ENCODE measurements at places on chromosomes 5 and 9. TPM values are rescaled to one million over a fixed set of nuclear protein-coding genes. Genes with fewer than 3 reads are reported as not detected.
A peak's percentile ranks its signal among the peaks of the same experiment; 100 is the strongest.

The AQP7 gene
- not detected for total RNA-seq

The IL9 gene
- total RNA-seq = 2.6 TPM

The CCDC152 gene
- 10.5 TPM for total RNA-seq

The FAM169A gene
- total RNA-seq = 12.9 TPM

The HRCT1 gene
- not detected for total RNA-seq

The FAM151B gene
- total RNA-seq = 0.35 TPM

The BRD9 gene
- 50.6 TPM for total RNA-seq

The LOX gene
- total RNA-seq = not detected

The PRRX2 gene
- total RNA-seq = 6.1 TPM

The PRSS3 gene
- not detected for total RNA-seq

The HEMGN gene
- 1.5 TPM for total RNA-seq

The OGN gene
- total RNA-seq = not detected

The ZBTB6 gene
- 10.0 TPM for total RNA-seq

GRCh38 chr9:112755016-112755427 lies 4.5 kb downstream of the SNX30 start:
- DNase-seq = no peak
- no peaks in the 10 kb centered on the region for H3K36me3 ChIP-seq
- H3K27me3 ChIP-seq = no peaks in the 10 kb centered on the region

DNA sequence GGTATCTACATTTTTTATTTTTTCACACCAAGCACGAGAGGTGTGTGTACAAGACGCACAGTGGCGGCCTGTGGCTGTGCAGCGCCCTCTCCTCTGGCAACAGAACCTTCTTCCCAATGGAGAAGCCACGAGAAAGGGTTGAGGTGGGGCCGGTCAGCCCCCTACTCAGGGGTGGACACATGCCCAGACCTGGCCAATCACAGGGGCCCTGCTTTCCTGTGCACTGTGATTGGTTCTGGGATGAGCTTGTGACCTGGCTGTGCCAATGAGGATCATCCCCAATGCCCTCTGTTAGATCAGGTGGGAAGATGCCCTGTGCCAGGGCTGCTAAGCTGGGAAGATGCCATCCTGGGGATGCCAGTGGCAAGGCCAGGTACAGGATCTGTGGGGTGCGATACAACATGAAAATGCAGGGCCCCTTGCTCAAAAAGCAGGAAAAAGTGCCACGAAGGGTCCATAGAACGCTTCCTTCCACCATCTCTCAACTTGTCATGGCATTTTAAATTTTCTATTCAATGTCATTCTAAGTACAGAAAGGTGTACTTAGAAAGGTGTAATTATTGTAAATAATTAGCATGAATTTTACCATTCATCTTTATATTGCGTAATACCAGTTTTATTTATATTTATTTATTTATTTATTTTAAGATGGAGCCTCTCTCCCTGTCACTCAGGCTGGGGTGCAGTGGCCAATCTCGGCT lies 15.4 kb downstream of the IER5L start:
- no peak overlapping the region for H3K27ac ChIP-seq
- H3K27me3 ChIP-seq = no peaks in the 10 kb centered on the region
- peaks cover 11% of the 10 kb centered on the region for H3K4me1 ChIP-seq
- H3K4me3 ChIP-seq = no peak overlapping the region

- H3K4me1 ChIP-seq = peaks cover 6% of the 10 kb centered on the region
- no peaks in the 10 kb centered on the region for H3K36me3 ChIP-seq
- H3K27ac ChIP-seq = no peak overlapping the region
- H3K27me3 ChIP-seq = peaks cover 6% of the 10 kb centered on the region
Measured at GRCh38 chr9:87884578-87885459, 2.1 kb downstream of the SPATA31E1 start.

DNA sequence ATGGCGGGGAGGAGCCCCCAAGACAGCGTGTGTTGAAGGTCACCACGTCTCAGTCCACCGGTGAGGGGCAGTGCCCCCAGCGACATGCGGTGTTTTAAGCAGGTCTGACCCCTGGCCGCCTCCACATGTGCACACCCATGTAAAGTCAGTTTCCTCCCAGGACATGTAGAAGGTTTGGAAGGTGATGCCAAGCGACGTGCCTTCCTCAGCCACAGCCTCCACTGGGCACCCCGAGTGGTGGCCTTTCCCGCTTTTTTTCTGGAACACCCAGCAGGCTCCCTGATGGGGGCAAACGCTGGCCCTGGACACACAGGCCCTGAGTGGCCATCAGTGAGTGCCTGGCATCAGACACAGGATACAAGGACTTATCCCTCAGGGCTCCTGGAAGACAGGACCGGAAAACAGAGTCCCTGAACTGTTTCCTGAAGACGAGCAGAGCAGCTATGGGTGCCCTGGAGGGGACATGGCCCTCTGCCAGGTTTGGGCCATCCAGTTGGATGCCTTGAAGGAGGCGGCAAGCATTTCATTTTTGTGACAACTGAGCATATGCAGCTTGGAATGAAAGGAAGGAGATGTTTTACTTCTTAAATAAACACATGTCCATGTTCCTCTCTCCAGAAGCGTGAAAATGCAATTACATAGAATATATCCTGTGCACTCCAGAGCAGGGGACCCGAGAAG lies 275.8 kb upstream of the IRX2 start:
- no peak for DNase-seq
- no peaks in the 10 kb centered on the region for H3K36me3 ChIP-seq
- H3K4me3 ChIP-seq = no peak overlapping the region
- no peaks in the 10 kb centered on the region for H3K4me1 ChIP-seq
- no peak overlapping the region for H3K27ac ChIP-seq

DNA sequence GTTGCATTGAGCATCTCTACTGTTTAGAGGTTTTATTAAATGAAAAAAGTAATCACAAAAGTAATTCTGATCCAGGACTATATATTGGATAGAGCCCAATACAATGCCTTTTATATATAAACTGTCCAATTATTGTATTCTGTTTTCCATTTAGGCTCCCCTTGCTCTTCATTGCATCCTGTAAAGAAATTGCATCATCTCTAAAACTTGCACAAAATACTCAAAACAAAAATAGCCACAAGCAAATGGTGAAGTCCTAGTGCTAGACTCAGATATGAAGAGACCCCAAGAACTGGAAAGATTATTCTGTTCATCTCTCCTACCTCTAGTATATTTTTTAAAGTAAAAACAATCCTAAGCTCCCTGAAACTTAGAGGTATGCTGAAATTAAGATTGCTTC lies 195.8 kb downstream of the NNT start:
- no peak overlapping the region for H3K27ac ChIP-seq
- H3K36me3 ChIP-seq = no peaks in the 10 kb centered on the region
- no peaks in the 10 kb centered on the region for H3K27me3 ChIP-seq
- DNase-seq = no peak

- DNase-seq = no peak
- H3K27me3 ChIP-seq = peaks cover 28% of the 10 kb centered on the region
- H3K36me3 ChIP-seq = no peaks in the 10 kb centered on the region
Measured at GRCh38 chr5:180168758-180169157, 40.3 kb downstream of the RASGEF1C start.

GRCh38 chr9:9612755-9613154 lies 1000.0 kb downstream of the PTPRD start:
- H3K27me3 ChIP-seq = no peaks in the 10 kb centered on the region
- peaks cover 5% of the 10 kb centered on the region for H3K4me1 ChIP-seq
- H3K27ac ChIP-seq = no peak overlapping the region
- H3K4me3 ChIP-seq = no peak overlapping the region
- DNase-seq = no peak

DNA sequence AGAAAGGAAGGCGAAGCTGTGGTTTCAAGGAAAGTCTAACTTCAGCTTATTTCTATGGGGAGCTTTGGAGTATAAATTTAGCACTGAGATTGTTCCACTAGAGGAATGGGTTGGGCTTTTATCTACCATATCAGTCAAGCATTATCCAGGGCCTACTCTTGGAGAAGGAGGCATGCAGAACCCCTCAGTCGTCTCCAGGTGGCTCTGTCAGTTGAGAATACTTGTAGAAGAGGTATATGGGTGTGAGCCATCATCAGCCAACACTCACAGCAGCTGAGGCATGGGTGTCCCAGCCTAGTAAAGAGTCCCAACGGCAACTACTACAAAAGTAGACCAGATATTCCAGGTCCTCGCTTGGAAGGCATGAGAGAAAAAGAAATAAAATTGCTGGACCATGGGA lies 548.5 kb upstream of the GRAMD2B start:
- H3K27me3 ChIP-seq = no peaks in the 10 kb centered on the region
- H3K27ac ChIP-seq = no peak overlapping the region
- H3K4me1 ChIP-seq = no peaks in the 10 kb centered on the region
- DNase-seq = no peak
- H3K36me3 ChIP-seq = peaks cover 1% of the 10 kb centered on the region

DNA sequence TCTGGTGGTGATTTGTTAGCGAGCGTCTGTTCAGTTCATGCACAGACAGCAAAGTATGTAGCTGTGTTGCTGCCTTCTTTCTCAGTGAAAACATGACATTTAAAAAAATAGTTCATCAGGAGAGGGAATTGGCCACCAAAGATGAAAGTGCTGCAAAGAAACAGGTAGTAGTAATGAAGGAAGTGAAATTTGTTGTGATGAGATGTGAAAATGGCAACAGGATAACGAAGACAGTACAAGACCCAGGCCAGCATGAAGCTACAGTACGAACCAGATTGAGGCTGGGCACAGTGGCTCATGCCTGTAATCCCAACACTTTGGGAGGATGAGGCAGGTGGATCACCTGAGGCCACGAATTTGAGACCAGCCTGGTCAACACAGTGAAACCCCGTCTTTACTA lies 136.0 kb downstream of the SMARCA2 start:
- DNase-seq = no peak
- H3K27me3 ChIP-seq = no peaks in the 10 kb centered on the region
- H3K4me3 ChIP-seq = no peak overlapping the region
- H3K4me1 ChIP-seq = peaks cover 17% of the 10 kb centered on the region
- H3K27ac ChIP-seq = no peak overlapping the region

DNA sequence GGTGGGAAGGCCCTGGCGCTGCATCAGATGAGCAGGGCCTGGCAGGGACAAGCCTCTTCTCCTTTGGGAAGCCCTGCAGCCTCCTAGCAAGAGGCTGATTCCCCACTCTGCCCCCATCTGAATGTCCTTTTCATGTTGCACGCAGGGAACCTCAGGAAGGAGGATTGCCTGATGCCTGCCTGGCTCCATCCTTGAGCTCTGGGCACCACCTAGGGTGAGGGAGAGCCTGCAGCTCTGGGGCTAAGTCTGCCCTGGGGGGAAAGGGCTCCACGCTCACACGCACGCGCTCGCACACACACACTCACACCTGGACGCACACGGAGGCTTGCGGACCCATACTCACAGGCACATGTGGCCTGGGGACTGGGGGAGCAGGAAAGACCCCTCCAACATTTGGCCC lies 86.6 kb downstream of the LMX1B start:
- DNase-seq = no peak
- no peak overlapping the region for H3K4me3 ChIP-seq
- H3K4me1 ChIP-seq = peaks cover 11% of the 10 kb centered on the region
- no peak overlapping the region for H3K27ac ChIP-seq
- peaks cover 18% of the 10 kb centered on the region for H3K27me3 ChIP-seq

GRCh38 chr9:134136996-134137299 lies 1.1 kb downstream of the WDR5 start:
- H3K27ac ChIP-seq = peak overlapping the region; percentile 33
- peaks cover 5% of the 10 kb centered on the region for H3K36me3 ChIP-seq
- H3K4me3 ChIP-seq = peak overlapping the region; percentile 97
- H3K27me3 ChIP-seq = no peaks in the 10 kb centered on the region
- H3K4me1 ChIP-seq = peaks cover 39% of the 10 kb centered on the region
- DNase-seq = no peak

DNA sequence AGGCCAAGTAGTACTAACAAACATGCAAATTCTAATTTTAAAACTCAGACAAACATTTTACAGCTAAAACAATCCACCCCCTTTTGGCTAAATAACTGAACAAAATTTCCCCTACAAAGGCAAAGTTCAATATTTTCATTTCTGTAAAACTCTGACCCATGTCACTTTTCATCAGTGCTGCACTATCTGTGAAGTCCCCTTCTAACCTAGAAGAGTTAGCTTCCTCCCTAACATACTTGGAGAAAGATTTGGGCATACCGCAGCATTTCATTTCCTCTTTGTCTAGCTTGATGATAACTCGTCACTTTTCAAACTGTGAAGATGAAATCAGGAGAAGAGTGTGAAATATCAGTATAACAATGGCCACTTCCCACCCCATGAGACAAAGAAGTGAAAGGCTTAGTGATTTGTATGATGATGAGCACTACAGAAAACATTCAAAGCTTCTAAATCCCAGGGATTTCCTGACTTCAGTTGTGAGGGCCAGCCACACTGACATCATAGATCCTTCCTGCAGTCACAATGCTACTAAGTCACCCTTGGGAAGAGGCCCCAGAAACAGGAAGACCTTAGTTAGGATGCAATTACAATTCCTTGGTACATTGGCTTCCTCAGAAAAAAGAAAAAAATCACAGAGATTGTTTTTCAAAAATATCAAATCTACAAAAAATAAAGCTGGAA lies at the start of gene FAM81B:
FAM81B (plus strand) TSS at position 555 of the 681 bp plus-strand sequence; CDS start at position 579, 24 bp downstream.
- DNase-seq = no peak
- H3K4me3 ChIP-seq = no peak within 1 kb of the TSS
- H3K27me3 ChIP-seq = no peaks in the 10 kb centered on the region
- H3K4me1 ChIP-seq = no peaks in the 10 kb centered on the region
- H3K36me3 ChIP-seq = no peaks in the 10 kb centered on the region

DNA sequence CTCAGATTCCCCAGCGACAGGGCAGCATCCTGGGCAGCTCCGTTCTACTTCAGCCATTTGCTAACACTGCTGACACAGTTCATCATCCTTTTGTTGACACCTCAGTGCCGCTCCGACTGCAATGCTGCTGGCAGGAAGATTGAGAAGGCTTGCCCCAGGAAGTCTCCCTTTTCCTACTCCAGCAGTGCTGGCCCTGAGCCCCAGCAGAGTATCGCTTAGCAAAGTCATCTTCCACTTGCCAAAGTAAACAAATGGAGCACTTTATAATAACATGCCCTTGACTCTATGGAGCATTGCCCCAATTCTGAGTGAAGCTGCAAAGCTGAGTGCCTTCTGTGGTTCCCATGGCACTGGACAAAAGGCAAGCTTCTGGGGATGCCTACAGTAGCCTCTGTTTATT lies 32.2 kb downstream of the PRLR start:
- H3K4me3 ChIP-seq = no peak overlapping the region
- no peak for DNase-seq
- no peaks in the 10 kb centered on the region for H3K4me1 ChIP-seq
- H3K27me3 ChIP-seq = peaks cover 39% of the 10 kb centered on the region

DNA sequence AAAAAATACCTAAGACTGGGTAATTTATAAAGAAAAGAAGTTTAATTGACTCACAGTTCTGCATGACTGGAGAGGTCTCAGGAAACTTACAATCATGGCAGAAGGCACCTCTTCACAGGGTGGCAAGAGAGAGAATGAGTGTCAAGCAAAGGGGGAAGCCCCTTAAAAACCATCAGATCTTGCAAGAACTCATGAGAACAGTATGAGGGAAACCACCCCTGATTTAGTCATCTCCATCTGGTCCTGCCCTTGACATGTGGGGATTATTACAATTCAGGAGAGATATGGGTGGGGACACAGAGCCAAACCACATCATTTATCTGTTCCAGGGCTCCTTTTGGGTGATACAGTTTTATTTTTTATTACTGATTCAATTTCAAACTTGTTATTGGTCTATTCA lies 23.2 kb upstream of the ADAMTS16 start:
- no peak overlapping the region for H3K4me3 ChIP-seq
- no peaks in the 10 kb centered on the region for H3K36me3 ChIP-seq
- no peaks in the 10 kb centered on the region for H3K4me1 ChIP-seq
- H3K27me3 ChIP-seq = peaks cover 5% of the 10 kb centered on the region

GRCh38 chr5:20231040-20231439 lies 243.0 kb upstream of the CDH18 start:
- no peaks in the 10 kb centered on the region for H3K27me3 ChIP-seq
- H3K36me3 ChIP-seq = no peaks in the 10 kb centered on the region
- no peak overlapping the region for H3K27ac ChIP-seq
- DNase-seq = no peak
- no peak overlapping the region for H3K4me3 ChIP-seq
- H3K4me1 ChIP-seq = no peaks in the 10 kb centered on the region

GRCh38 chr5:72231991-72232703 lies 87.9 kb downstream of the MRPS27 start:
- H3K36me3 ChIP-seq = peaks cover 25% of the 10 kb centered on the region
- peak overlapping the region; percentile 22 for H3K27ac ChIP-seq
- H3K4me1 ChIP-seq = peaks cover 36% of the 10 kb centered on the region
